ENCODE measurements at places on chromosomes 7 and 10.
A peak's percentile ranks its signal among the peaks of the same experiment; 100 is the strongest.

DNA sequence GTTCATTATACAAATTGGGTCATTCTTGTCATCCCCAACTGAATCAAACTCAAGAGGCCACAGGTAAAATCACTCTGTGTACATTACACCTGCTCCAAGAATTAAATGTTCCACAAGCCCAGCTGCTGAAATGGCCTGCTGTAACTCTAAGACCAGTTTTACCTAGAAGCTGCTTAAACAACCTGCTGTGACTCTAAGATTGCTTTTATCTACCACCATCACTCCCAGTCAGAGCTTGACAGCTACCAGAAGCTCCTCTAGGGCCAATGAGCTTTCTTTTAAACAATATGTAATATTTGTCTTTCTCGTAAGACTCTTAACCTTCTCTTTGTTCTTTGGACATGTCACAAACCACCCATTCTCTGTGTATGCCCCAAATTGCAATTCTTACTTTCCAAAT is 141.8 kb upstream of the LRGUK start:
- ATAC-seq = no peak

GRCh38 chr10:4315551-4315950 is 510.5 kb upstream of the AKR1E2 start:
- ATAC-seq = no peak

- peak; percentile 69 for ATAC-seq
Measured at GRCh38 chr10:15879058-15879457, 18.8 kb upstream of the MINDY3 start.

- ATAC-seq = no peak
Measured at GRCh38 chr7:128264477-128264876, 23.4 kb downstream of the LEP start.

DNA sequence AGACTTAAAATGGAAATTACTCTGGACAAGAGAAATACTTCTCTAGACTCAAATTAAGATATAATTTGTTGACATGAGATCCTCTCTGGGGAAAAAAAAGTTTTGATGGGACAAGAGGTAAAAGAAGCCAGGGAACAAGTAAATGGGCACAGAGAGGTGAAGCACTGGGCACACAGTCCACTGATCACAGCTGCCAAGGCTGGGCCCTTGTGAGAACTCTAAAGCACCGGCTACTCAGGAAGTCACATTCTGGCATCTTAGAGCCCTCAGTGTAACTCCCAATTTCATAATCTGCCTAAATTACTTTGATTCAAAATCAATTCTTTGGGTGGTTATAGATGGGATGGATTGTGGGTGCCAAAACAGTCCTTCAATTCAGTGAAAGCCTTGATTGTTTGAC is 123.2 kb upstream of the CACNA2D1 start:
- peak; percentile 59 for ATAC-seq

GRCh38 chr7:2972835-2973161 is 70.9 kb downstream of the CARD11 start:
- no peak for ATAC-seq

- no peak for ATAC-seq
Measured at GRCh38 chr7:52482076-52482475, 553.4 kb upstream of the POM121L12 start.

DNA sequence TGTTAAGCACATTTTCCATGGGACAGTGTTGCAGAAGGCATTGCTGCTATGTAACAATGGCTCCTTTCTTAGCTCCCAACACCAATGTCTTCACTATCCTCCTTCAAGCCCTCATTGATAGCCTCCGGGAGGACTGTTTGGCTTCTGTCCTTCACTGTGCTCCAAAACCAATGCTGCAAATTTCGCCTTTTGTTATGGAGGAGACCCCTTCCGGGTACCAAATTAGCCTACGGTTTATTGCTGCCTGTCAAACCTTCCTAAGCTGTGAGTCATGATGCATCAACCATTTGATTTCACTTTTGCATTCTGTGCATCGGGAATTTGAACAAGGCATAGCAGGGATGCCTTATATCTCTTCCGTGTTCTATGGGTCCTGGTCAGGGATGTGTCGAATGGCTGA is 432.9 kb downstream of the GATA3 start:
- ATAC-seq = no peak

DNA sequence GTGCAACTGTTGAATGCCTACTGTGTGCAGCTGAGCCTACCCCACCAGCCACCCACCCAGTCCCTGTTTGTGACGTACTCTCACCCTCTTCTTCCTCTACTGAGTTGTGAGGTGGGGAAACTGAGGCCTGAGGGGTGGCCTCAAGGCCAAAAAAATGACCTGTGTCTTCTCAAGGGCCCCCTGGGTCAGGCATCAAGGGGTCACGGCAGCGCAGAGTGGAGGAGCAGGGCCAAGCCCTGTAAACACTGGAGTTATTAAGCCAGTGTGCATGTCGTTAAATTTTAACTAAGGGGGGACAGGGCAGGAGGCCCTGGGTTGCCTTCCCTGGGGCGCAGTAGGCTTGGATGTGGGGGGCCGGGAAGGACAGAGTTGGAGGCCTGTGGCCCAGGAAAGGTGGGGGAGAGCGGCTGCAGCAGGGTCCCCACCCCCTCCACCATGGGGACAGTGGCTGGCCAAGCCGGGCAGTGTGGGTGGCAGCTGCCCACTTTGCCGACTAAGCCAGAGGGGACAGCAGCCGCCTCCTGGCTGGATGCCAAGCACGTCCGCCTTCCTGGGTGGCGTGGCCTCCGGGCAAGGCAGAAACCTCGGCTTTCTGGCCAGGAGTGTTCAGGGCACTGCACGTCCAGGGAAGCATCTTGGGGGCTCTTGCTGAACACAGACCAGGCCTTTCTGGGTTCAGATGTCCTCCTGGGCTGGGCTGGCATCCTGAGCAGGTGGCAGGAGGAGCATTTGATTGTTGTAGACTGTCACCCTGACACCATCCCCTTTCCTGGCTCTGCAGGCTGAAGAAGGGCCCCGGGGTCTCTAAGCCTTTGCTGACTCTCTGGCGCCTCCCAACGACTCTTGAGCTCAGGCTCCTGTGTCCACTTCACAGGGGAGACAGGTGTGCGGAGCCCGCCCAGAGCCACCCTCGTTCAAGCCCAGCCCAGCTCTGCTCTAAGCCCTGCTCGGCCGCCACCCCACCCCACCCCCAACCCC is 1.9 kb downstream of the SLC29A4 start:
- peak; percentile 71 for ATAC-seq

DNA sequence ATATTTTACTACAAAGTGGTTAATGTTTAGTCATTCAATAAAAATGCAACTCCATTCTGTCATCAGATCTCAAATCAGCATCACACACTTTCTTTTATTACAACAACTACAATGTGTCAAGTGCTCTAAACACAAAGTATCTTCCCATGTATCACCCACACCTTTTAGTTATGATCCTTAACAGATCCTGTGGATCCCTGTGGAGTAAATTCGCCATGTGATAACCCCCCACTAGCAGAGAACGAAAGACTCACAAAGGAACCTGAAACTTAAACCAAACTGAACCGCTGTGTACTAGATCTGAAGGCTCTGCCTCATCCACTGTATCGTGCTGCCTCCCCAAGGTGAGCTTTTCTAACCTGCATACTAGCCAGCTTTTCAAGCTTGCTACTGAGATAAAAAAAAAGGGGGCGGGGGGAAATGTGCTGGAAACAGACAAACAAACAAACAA is 1.7 kb downstream of the DPY19L1 start:
- ATAC-seq = peak; percentile 10

DNA sequence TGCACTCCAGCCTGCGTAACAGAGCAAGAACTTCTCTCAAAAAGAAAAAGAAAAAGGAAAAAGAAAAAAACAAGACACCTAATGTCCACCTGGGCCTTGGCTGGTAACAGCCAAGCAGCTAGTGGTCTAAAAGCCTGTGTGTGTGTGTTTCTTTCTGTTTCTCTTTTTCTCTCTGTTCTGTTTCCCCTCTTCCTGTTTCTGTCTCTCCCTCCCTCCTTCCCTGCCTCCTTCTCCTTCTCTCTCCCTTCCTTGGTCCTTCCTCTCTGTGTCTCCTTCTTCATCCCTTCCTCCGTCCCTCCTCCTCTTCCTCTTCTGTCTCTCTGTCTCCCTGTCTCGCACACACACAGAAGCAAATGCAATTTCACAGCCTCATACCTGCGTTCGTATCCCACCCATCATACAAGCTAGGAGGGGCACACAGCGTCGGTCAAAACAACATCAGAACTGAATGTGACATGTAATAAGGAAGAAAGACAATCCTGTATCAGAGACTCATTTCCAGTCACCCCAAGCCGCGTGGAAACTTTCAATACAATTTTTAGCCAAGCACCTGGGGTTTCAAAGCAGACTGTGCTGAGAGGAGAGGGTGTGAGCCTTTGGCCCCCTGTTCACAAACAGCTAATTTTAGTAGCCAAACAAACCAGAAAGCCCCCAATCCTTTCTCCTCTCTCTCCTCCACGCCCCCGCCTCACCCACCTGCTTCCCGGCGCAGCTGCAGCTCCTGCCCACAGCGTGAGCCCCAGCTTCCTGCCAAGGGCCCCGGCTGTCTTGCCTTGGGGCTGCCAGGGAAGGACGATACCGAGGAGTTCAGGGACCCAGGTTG is 50.2 kb upstream of the GNA12 start:
- ATAC-seq = no peak

DNA sequence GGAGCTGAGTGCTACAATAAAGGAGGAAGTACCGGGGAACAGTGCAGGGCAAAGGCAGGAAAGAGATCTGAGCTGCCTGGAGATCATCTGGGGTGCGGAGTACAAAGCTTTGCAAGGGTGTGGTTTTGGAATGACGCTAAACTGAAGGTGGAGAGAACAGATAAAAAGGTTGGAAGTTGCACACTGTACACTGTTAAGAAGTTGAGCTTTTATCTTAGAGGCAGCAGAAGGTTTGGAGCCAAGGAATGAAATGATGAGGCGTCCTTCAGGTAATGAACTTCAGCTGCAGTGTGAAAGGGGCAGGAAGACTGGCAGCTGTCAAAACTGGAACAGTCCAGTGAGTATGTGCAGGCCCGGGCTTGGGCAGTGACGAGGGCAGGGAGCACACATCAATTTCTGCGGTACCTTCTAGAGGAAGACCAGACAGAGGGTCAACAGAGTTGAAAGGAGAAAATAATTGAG is 7.2 kb upstream of the ANKRD61 start:
- no peak for ATAC-seq

DNA sequence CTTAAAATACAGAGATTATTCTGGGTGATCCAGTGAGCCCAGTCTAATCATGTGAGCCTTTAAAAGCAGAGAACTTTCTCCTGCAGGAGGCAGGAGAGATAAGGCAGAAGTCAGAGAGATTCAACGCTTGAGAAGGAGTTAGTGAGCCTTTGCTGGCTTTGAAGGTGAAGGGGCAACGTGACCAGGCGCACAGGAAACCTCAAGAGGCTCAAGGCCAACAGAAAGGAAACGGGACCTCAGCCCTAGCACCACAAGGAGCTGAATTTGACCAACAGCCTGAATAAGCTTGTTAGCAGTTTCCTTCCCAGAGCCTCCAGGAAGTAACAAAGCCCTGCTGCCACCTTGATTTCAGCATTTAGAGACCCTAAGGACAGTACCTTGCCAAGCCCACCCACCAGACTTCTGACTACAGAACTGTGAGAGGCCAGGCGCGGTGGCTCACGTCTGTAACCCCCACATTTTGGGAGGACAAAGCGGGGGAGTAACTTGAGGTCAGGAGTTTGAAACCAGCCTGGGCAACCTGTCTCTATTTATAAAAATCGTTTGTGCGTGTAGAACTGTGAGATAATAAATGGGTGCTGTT is 87.3 kb upstream of the KAT6B start:
- ATAC-seq = 0 out of 3 replicates have a peak, but pooled peaks have one; percentile 31

GRCh38 chr7:148772297-148773089 is 73.8 kb downstream of the CUL1 start:
- ATAC-seq = peak; percentile 99

- peak; percentile 78 for ATAC-seq
Measured at GRCh38 chr10:118800920-118801319, 46.1 kb upstream of the CACUL1 start.

DNA sequence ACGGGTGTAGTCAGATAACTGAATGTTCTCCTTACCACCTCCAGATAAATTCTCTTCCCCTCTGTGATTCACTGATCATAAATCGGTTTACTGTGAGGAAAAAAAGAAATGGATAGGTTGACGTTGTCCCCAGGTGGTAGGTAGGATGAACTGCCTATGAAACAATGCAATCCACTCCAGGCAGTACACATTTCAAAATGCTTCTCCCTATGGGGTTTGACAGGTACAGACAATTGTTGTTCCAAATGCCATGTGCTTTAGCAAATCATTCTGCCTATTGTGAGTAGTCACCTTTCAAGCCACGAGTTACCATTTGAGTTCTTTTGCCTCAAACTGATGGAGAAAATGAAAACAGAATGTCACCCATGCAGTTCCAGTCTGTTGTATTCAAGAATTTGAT is 21.8 kb downstream of the VIM start:
- ATAC-seq = peak; percentile 86

DNA sequence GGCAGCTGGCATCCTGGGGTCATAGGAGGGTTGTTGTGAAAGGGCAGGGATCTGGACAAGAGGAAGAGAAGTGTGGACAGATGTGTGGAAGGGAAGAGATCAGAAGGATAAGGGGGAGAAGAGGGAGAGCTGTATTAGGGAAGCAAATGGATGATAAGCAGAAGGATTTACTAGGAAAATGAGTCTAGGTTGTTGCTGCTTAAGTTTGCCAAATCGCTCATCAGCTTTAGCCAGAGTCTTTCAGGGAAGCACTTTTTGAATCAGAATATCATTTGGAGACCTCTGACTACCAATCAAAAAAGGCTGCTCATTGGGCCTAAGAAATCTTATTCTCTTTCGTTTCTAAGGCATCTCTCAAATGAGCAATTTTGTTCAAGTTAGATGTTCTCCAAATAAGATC is 2.6 kb upstream of the CSGALNACT2 start:
- ATAC-seq = no peak

DNA sequence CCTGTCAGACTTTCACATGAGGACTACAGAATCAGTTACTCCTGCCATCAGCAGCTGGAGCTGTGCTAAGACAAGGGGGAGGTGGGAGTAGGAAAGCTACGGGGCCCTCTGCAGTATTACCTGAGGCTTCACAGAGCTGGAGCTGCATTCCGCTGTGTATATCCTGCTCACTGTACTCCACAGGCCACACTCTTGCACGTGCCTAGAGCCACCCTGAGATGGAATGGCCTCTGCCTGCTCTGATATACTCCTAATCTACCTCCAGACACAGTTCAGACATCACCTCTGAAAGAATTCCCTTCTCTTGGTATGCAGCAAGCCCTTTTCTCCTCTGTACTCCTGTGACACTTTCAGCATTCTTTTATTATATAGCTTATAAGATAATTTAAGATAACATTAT is 34.8 kb downstream of the TRDMT1 start:
- ATAC-seq = no peak

DNA sequence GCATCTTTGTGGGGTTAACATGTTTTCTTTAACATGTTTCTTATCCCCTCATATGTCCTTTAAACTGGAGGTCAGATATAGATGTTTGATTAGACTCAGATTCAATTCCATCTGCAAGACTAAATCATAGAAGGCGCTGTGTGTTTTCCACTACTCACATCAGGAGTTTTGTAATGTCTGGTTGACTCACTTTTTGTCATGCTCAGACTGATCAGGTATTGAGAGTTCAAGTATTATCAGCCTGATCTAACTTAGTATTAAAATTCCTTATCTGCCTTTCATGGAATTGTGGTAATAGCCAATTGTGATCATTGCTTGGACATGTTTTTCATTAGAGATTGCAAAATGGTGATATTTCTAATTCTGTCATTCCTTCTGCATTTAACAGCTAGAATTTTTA is 30.2 kb downstream of the ENTPD7 start:
- no peak for ATAC-seq

GRCh38 chr10:47169581-47169980 is 130.4 kb upstream of the GDF10 start:
- no peak for ATAC-seq

- ATAC-seq = peak; percentile 53
Measured at GRCh38 chr7:146892151-146892550, 775.5 kb downstream of the CNTNAP2 start.

GRCh38 chr7:133683182-133683454 is 430.2 kb downstream of the EXOC4 start:
- no peak for ATAC-seq

All from SK-N-SH treated with all-trans-retinoic acid at 6 μM for 48 hours (cell line).